ENCODE measurements at places on chromosomes 3 and 15.

GRCh38 chr15:39151545-39151944, 429.3 kb upstream of the THBS1 start:
- DNase-seq = no peak

DNA sequence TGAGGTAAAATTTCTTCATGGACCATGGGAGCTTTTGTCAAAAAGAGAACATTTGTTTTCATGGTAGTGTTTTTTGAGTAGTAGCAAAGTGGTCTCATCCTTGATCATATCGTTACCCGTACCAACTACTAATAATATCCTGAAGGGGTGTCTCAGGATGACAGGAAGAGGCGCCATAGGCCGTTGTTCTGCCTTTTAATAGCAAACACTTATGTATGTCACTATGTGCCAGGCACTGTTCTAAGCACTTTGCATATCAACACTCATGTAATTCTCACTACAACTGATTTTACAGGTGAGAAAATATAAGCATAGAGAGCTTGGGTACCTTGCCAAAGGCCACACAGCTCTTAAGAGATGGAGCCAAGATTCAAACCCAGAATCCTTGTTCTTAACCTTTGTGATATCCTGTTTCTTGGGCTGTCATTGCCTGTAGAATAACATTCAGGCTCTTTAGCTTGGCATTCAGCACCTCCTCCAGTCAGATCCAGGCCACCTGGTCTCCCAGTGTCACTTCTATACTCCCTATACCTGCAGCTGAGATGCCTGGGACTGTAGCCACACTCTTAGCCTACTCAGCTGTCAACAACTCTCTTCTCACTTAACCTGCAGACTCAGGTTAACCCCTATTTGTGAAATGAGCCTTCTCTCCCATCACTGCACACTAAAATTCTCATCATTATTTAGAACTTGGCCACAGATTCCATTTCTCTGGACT, 113.7 kb downstream of the USP13 start:
- no peak for DNase-seq

DNA sequence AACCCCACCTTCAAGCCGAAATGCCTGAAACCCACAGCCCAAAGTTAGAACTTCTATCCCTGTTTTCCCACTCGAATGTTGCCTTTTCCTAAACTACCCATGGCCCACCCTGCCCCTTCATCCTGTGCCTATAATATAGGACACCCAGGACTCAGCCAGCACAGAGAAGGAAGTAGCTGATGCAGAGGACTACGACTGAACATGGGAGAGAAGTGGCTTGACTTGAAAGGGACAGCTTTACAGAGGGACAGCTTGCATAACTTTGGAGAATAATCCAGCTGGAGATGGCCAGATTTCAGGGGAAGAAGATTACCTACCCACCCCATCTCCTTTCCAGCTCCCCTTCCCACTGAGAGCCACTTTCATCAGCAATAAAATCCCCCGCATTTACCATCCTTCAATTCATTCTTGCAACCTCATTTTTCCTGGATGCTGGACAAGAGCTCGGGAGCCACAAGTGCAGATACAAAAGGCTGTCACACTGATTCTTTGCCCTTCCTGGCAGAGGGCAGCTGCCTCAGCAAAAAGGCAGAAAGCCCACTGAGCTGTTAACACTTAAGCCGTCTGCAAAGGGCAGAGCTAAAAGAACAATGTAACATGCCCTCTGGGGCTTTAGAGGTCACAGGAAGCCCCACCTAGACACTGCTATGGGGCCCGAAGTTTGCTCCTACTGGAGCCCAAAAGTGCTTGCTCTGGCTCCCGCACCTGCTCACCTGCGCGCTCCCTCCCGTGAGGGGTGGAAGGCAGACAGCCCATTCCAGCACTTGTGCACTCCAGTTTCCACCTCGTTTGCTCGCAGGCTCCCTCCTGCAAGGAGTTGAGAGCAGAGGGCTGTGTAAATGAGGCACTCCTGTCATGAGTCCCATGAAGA, 224.0 kb downstream of the TBC1D5 start:
- peak; percentile 58 for DNase-seq

- peak; percentile 70 for DNase-seq
Observed at GRCh38 chr3:46544771-46545503, 21.2 kb downstream of the LRRC2 start.

- DNase-seq = no peak
Observed at GRCh38 chr3:178270838-178271237, 265.4 kb upstream of the KCNMB2 start.

GRCh38 chr3:111621535-111621934, 26.4 kb upstream of the ZBED2 start:
- peak; percentile 91 for DNase-seq

DNA sequence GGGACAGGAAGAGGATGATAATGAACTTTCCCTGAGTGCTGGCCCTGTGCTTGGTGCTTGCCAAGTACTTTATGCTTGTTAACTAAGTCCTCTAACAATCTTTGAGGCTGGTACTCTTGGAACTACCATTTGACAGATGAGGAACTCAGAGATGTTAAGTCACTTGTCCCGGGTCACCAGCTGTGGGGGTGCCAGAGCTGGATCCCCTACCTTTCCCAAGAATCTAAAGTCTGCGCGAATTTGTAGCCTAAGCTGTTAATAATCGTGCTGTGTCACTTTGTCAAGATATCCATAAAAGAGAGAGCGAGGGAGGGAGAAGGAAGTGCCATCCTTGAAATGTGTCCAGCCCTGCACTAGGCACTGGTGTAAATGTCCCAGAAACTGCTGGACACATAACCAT, 19.0 kb upstream of the ACOX2 start:
- DNase-seq = no peak

GRCh38 chr15:89615135-89615534, 39.9 kb downstream of the TICRR start:
- no peak for DNase-seq

DNA sequence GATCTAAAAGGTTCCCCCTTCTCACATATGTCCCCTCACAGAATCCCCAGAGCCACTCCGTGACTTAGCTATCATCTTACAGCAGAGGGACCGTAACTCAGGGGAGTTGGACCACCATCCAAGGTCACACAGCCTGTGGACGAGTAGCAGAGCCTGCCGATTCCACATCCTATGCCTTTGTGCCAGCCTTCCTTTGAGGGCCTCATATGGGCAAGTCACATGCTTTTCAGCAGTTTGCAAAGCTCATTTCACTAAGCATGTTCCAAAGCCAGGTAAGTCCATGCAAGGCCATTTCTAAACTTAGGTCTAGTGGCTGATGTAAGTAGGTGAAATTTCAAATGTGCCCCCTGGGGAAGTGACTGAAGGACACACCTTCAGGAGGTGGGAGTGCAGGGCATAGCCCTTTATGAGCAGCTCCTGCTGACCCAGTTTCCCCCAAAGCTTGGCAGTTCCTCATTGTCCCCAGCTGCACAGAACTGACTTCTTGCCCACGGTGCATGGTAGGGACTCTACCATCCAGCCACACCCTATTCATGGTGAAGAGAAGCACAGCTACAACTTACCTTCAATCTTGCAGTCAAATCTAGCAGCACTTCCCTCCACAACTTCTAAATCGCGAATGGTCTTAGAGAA, 33.3 kb upstream of the HACD2 start:
- DNase-seq = no peak

GRCh38 chr3:136741063-136741462, 11.1 kb downstream of the STAG1 start:
- no peak for DNase-seq

DNA sequence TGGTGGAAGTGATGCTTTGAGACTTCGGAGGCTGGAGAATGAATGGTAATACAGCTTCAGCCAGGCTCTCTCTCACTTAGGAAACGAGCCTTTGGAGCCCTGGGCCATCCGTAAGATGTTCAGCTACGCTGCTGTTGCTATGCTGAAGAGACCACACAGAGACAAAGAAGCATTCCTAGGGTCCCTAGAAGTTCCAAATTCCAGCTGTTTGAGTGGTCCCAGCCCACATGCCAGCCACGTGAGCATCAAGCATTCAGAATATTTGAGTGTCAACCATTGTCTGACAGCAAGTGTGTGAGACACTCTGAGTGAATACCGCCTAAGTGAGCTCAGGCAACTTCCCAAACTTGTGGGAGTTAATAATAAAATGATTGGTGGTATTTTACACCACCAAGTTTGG, 212.9 kb downstream of the CD47 start:
- DNase-seq = no peak

- no peak for DNase-seq
Observed at GRCh38 chr3:31265646-31266428, 266.9 kb upstream of the STT3B start.

GRCh38 chr3:53170325-53171063, 9.5 kb downstream of the PRKCD start:
- DNase-seq = no peak

- no peak for DNase-seq
Observed at GRCh38 chr3:23246651-23247050, 43.5 kb downstream of the UBE2E2 start.

DNA sequence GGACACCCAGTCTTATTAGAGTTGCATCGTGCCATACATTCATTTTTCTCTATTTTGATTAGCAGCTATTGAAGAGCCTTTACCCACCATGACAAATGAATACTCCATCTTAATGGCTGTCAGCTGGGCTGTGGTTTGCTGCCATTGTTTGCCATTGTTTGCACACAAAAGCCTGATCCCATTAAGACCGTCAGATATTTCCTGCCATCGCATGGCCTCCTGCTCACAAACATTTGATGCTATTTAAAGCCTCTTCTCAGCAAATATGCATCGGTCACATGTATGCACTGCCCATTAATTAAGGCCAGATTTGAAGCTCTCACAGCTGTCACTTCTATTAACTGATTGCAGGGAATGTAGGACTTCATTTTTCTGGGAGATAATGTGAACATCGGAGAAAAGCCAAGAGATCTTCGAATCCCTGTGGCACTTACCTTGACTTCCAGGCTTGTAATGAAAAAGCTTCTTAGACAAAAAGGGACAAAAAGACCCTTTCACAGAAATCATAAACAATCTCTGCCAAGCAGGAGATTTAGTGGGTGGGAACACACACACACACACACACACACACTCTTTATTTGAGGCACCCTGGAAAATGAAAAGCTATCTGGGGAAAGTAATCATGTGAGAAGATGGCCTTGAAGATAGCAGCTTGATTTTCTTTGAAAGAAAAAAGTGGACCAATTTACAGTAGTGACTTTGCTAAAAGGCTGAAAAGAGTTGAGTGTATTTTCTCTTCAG, 175.4 kb upstream of the NR2E3 start:
- DNase-seq = peak; percentile 64

- no peak for DNase-seq
Observed at GRCh38 chr3:168117853-168118313, 22.2 kb upstream of the GOLIM4 start.

GRCh38 chr3:45632956-45633355, 38.4 kb downstream of the LIMD1 start:
- no peak for DNase-seq

GRCh38 chr3:13348661-13349396, 71.3 kb downstream of the NUP210 start:
- DNase-seq = peak; percentile 87

- no peak for DNase-seq
Observed at GRCh38 chr3:110066206-110066605, 728.9 kb upstream of the DPPA4 start.

- no peak for DNase-seq
Observed at GRCh38 chr15:100688549-100689120, 86.2 kb downstream of the ASB7 start.

GRCh38 chr15:96870580-96870979, 540.1 kb downstream of the NR2F2 start:
- DNase-seq = peak; percentile 62

DNA sequence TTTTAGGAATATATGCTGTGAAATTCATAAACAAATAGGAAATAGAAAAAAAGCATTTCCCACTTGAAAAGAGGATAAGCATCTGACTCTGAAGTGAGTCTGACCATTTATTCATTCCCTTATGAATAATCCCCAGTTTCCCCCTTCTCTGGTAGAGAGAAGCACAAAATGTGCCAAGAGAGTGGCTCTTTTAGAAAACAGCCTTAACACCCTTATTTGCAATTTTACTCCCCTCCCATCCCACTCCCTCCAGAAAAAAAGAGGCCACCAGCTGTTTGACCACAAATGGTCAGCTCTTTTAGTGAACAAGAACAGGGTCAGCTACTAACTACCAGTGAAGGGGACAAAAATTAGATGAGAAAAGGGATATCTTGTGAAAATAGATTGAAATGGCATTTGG, 184.5 kb upstream of the ADAMTS9 start:
- no peak for DNase-seq

GRCh38 chr3:195214381-195214780, 56.6 kb downstream of the XXYLT1 start:
- no peak for DNase-seq

DNA sequence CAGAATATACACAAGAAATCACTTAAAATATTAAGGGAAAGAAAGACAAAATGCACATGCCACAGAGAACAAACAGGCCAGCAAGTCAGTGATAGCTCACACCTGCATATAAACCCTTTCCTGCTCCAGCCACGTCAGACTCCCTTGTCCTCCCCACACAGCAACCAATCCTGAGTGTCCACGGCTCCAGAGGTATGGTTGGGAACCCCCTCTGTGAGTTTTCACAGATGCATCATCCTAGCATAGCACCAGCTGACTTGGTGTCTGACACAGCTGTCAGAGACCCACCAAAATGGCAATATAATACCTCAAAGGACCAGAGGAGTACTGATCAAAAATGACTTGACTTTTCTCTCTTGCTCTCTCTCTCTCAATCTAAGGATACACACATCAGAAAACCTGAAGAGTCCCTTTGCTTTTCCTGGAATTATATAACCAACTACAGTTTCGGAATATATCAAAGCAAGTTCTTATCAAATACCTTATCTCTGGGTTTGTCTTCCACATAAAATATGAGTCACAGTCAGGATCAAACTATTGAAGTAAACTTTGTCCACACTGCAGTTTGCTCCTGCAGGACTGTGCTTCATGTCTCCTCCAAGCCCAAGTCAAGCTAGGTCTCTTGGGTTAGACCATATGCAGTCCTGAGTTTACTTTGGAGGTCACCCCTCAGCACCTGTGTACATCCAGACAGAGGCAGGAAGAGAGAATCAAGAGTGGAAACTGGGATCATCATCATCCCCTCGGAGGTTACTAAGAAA, 187.1 kb upstream of the THBS1 start:
- no peak for DNase-seq

DNA sequence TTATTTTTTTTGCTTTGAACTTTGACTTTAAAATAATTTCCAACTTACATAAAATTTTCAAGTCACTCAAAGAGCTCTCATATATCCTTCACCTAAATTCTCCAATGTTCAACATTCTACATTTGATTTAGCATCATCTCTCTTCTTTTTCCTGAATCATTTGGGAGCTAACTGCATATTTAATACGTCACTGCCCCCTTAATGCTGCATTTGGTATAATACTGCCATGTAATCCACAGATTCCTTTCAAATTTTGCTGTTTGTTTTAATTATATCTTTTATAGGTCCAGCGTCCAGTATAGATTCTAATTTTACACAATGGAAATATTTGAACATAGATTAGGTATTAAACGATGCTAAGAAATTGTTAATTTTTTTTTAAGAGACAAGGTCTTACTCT, 2.3 kb upstream of the EIF2AK4 start:
- no peak for DNase-seq

DNA sequence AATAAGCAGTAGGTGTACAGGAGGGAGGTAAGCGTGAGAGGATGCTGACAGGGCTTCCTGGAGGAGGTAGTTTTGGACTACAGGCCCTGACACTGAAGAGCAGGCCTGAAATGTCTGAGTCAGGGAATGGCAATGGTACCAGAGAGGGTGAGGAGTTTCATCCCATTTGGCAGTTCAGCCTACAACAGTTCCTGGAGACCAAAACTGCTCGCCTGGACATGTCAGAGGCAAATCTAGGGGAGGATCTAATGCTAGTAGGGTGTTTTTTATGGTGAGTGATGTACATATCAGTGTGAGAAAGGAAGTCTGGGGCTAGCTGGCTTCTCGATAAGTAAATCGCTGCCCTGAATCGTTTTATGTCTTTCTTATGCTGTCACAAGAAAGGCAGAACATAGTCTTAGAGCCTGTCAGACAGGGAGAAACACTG, 13.8 kb upstream of the TNFSF10 start:
- DNase-seq = no peak

All from endodermal cell (in vitro differentiated cells).